Cerebellum (tissue), 4 donors: ENCODE measurements at places on chromosomes 7 and 10. TPM values are rescaled to one million over a fixed set of nuclear protein-coding genes. Genes with fewer than 3 reads are reported as not detected.

The GLI3 gene
- total RNA-seq = 11.6 TPM

DNA sequence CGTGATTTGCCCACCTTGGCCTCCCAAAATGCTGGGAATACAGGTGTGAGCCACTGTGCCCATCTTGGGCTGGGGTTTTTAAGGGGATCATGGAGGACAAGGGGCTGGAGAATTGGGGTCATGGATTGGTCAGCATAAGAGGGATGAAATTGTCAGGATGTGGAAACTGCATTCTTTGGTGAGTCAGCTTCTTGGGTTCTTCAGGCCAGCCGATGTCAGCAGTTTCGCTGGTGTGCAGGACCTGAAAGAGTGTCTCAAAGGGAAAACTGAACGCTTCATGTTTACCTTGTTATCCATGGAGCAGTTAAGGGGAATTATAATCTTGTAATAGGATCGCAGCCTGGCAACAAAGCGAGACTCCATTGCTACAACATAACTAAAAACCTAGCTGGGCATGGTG is 13.0 kb downstream of the GALNT17 start:
- no peak for DNase-seq

DNA sequence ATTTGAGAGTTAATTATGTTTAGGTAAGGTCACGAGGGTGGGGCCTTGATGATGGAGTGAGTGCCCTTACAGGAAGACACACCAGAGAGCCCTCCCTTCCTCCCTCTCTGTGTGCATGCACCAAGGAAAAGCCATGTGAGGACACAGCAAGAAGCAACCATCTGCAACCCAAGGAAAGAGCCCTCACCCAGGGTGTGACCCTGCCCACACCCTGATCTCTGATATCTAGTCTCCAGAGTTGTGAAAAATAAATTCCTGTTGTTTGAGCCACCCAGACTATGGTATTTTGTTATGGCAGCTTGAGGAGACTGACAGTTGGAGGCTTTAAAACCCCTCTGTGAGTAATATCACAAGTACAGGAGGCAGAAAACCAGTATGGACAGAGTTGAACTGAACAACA is 15.0 kb upstream of the MCM10 start:
- no peak for DNase-seq

The CREM gene
- total RNA-seq = 16.0 TPM

The LRRC61 gene
- total RNA-seq = 8.2 TPM
